ENCODE measurements at places on chromosomes 7 and 10. TPM values are rescaled to one million over a fixed set of nuclear protein-coding genes. Genes with fewer than 3 reads are reported as not detected.

CLCN1 gene
- 0.10 TPM for total RNA-seq

MUC3A gene
- 0.20 TPM for total RNA-seq

PLXDC2 gene
- total RNA-seq = not detected

IGF2BP3 gene
- 0.68 TPM for total RNA-seq

ZPBP gene
- not detected for total RNA-seq

SRRM3 gene
- not detected for total RNA-seq

BAIAP2L1 gene
- total RNA-seq = 0.65 TPM

HECW1 gene
- not detected for total RNA-seq

MYL7 gene
- total RNA-seq = not detected

LRIT1 gene
- not detected for total RNA-seq

- peaks cover 77% of the 10 kb centered on the region for H3K27me3 ChIP-seq
- no peak for DNase-seq
- H3K4me3 ChIP-seq = no peak overlapping the region
- H3K27ac ChIP-seq = no peak overlapping the region
These were observed 5.8 kb downstream of the TCF7L2 start for GRCh38 chr10:112955582-112956421.

- H3K4me1 ChIP-seq = no peaks in the 10 kb centered on the region
- no peak for DNase-seq
- no peaks in the 10 kb centered on the region for H3K36me3 ChIP-seq
- no peak overlapping the region for H3K4me3 ChIP-seq
- no peaks in the 10 kb centered on the region for H3K27me3 ChIP-seq
These were observed 198.4 kb downstream of the TCERG1L start for GRCh38 chr10:131113165-131113564.

DNA sequence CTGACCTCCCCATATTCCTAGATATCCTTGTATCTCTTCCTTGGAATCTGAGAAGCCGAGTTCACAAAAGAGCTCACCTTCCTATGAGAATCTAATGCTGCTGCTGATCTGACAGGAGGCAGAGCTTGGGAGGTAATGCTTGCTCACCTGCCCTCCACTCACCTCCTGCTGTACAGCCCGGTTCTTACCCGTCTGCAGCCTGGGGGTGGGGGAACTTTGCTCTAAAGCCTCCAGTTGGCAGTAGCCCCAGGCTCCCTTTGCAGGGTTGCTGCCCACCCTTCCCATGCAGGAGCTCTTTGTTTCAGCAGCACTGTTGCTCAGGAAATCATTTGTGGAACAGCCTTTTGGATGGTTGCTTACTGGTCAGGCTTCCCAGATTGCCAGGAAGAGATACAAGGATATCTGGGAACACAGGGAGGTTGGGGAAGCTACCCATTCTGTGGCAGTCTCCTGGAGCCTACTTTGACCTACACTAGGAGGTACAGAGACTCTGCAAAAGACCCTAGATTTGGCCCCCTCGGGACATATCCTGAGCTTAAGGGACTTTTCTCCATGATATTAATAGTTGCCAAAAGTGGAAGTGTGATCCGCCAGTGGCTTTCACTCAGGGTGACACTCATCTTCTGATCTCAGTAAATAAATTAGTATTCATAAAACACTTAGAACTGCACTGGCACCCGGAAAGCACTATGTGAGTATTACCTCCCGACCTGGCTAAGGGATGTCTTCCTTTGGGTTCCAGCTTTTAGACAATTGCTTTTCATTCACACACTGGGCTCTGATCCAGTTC, 363.7 kb upstream of the PODXL start:
- H3K27me3 ChIP-seq = no peaks in the 10 kb centered on the region
- no peak overlapping the region for H3K27ac ChIP-seq
- no peak for DNase-seq
- no peak overlapping the region for H3K4me3 ChIP-seq

- H3K27me3 ChIP-seq = no peaks in the 10 kb centered on the region
- no peak overlapping the region for H3K4me3 ChIP-seq
- DNase-seq = no peak
- H3K4me1 ChIP-seq = no peaks in the 10 kb centered on the region
These were observed 154.6 kb upstream of the HGF start for GRCh38 chr7:81924494-81924893.

- H3K4me3 ChIP-seq = no peak overlapping the region
- H3K27me3 ChIP-seq = peaks cover 12% of the 10 kb centered on the region
- no peak for DNase-seq
- no peaks in the 10 kb centered on the region for H3K36me3 ChIP-seq
These were observed 25.0 kb downstream of the PRKAR2B start for GRCh38 chr7:107069457-107069856.

- no peaks in the 10 kb centered on the region for H3K27me3 ChIP-seq
- no peak overlapping the region for H3K27ac ChIP-seq
- no peak overlapping the region for H3K4me3 ChIP-seq
- no peaks in the 10 kb centered on the region for H3K36me3 ChIP-seq
- no peak for DNase-seq
These were observed 12.4 kb downstream of the PCLO start for GRCh38 chr7:83150310-83150709.

DNA sequence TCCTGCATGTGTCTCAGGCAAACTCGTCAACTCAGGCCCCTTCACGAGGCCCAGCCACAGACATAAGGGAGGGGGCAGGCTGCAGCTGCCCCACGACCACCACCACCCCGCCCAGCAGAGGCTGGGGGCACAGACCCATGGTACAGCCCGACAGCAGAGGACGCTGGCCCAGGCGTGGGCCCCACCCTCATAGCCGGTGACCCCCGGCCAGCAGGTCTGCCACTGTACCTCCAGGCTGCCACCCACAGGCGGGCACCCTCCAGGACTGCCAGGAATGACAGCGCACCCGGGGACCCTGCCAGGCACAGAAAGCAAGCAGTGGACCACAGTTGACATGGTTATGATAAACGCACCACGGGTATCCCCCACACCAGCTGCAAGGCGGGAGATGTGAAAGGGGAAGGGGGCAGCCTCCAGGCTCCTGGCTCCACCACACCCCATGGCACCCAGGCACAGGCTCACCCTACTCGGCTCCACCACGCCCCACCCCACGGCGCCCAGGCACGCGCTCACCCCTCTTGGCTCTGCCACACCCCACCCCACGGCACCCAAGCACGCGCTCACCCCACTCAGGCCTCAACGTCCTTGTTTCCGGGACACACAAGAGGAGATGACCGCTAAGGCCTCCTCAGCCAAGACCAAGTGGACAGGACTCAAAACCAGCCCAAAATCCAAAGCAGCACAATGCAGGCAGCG, 135.9 kb downstream of the MAD1L1 start:
- peaks cover 8% of the 10 kb centered on the region for H3K36me3 ChIP-seq
- peaks cover 31% of the 10 kb centered on the region for H3K4me1 ChIP-seq
- H3K27me3 ChIP-seq = no peaks in the 10 kb centered on the region
- DNase-seq = no peak
- no peak overlapping the region for H3K27ac ChIP-seq
- H3K4me3 ChIP-seq = no peak overlapping the region

- H3K36me3 ChIP-seq = no peaks in the 10 kb centered on the region
- no peak overlapping the region for H3K27ac ChIP-seq
- H3K4me3 ChIP-seq = no peak overlapping the region
- H3K4me1 ChIP-seq = peaks cover 18% of the 10 kb centered on the region
- DNase-seq = peak; percentile 26
- peaks cover 24% of the 10 kb centered on the region for H3K27me3 ChIP-seq
These were observed 77.5 kb upstream of the KCNMA1 start for GRCh38 chr10:77715088-77715487.

- no peak overlapping the region for H3K4me3 ChIP-seq
- H3K36me3 ChIP-seq = no peaks in the 10 kb centered on the region
These were observed 101.7 kb downstream of the SLC16A9 start for GRCh38 chr10:59607970-59608369.

DNA sequence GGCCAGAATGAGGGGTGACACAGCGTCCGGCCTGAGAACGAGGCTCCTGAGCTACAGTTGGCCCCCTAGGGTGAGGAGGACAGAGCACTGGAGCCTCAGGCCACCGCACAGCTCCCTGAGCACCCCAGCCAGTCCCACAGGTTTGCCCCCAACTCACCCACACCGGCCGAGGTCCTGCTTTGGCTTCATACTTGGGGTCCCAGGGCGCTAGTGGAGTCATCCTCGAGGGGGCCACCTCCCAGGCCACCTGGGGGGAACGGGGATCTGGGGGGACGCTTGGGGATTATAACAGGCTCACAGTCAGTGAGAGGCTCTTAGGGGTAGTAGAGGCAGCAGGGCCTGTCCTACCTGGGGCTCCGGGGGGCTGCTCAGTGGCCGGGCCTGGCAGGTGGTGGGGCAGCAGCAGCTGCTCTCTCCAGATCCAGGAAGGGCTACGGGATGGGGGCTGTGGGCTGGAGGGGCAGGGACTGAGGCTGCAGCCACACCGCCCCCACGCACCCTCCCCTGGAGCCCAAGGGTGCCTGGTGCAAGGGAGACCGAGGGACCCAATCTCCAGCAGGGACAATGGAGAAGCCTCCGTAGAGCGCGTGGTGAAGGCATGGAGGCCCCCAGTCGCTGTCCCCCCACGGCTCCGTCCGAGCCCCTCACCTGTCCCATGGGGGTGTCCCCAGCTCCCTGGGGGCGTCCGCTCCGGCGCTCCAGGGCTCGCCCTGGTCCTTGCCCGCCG, 588 bp downstream of the SAP25 start:
- no peak overlapping the region for H3K4me3 ChIP-seq
- no peaks in the 10 kb centered on the region for H3K27me3 ChIP-seq
- no peak for DNase-seq
- H3K4me1 ChIP-seq = peaks cover 34% of the 10 kb centered on the region

- H3K27ac ChIP-seq = no peak overlapping the region
- H3K4me3 ChIP-seq = no peak overlapping the region
- H3K27me3 ChIP-seq = no peaks in the 10 kb centered on the region
- no peaks in the 10 kb centered on the region for H3K36me3 ChIP-seq
- H3K4me1 ChIP-seq = no peaks in the 10 kb centered on the region
- DNase-seq = no peak
These were observed 200.3 kb upstream of the LYZL2 start for GRCh38 chr10:30829901-30830300.

DNA sequence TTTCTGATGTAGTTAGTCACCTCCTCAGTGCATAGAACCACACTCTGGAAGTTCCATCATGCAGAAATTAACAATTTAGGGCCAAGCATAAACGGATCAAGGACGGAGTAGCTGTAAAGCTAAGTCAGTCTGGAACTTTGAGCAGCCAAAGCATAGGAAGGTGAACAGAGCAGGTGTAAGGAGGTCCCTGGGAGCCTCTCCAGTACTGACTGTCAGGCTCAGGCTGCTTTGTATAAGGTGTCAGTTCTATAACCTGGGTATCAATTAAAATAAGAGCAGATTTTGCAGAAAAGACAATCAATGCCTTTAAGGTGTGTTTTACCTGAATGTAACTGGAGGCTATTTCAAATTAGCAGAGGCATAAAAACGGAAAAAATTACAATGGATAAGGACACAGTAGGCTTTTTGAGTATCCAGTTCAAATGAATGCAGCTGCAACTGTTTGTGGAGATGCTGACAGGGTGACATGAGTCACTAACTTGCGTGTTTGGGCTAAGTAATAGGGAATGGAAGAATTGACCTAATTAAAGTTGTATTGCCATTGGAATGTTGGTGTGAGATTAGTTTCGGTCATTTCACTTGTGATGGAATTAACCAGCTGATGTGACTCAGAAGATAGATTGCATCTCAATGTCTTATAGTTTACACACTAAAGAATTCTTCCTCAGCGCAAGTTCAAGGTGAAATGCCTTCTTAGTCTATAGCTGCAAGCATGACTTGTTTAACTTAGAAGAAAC, 417.9 kb upstream of the CNTNAP2 start:
- no peaks in the 10 kb centered on the region for H3K27me3 ChIP-seq
- no peak overlapping the region for H3K4me3 ChIP-seq
- no peaks in the 10 kb centered on the region for H3K4me1 ChIP-seq

- H3K27ac ChIP-seq = no peak overlapping the region
- H3K4me3 ChIP-seq = no peak overlapping the region
- peaks cover 2% of the 10 kb centered on the region for H3K27me3 ChIP-seq
- H3K36me3 ChIP-seq = peaks cover 6% of the 10 kb centered on the region
- H3K4me1 ChIP-seq = peaks cover 18% of the 10 kb centered on the region
These were observed 8.4 kb downstream of the RPEL1 start for GRCh38 chr10:103254113-103254512.

- H3K4me3 ChIP-seq = no peak overlapping the region
- H3K27ac ChIP-seq = no peak overlapping the region
- H3K36me3 ChIP-seq = no peaks in the 10 kb centered on the region
These were observed 91.1 kb downstream of the MPP7 start for GRCh38 chr10:28211759-28212158.

- H3K36me3 ChIP-seq = no peaks in the 10 kb centered on the region
- no peak for DNase-seq
- no peaks in the 10 kb centered on the region for H3K4me1 ChIP-seq
- no peak overlapping the region for H3K4me3 ChIP-seq
- no peak overlapping the region for H3K27ac ChIP-seq
These were observed 415.6 kb upstream of the NPVF start for GRCh38 chr7:25643770-25644394.

GRCh38 chr10:11225935-11226334, 208.3 kb downstream of the CELF2 start:
- DNase-seq = peak; percentile 74
- H3K27ac ChIP-seq = peak overlapping the region; percentile 89
- H3K27me3 ChIP-seq = no peaks in the 10 kb centered on the region
- H3K4me1 ChIP-seq = peaks cover 93% of the 10 kb centered on the region
- H3K4me3 ChIP-seq = no peak overlapping the region

GRCh38 chr10:71553432-71553831, 156.7 kb downstream of the CDH23 start:
- no peak overlapping the region for H3K4me3 ChIP-seq
- H3K27ac ChIP-seq = no peak overlapping the region
- no peaks in the 10 kb centered on the region for H3K4me1 ChIP-seq
- DNase-seq = no peak

- H3K4me3 ChIP-seq = no peak overlapping the region
- no peak overlapping the region for H3K27ac ChIP-seq
- no peaks in the 10 kb centered on the region for H3K27me3 ChIP-seq
- no peak for DNase-seq
- no peaks in the 10 kb centered on the region for H3K36me3 ChIP-seq
These were observed 386.8 kb upstream of the ADARB2 start for GRCh38 chr10:2124135-2124534.

DNA sequence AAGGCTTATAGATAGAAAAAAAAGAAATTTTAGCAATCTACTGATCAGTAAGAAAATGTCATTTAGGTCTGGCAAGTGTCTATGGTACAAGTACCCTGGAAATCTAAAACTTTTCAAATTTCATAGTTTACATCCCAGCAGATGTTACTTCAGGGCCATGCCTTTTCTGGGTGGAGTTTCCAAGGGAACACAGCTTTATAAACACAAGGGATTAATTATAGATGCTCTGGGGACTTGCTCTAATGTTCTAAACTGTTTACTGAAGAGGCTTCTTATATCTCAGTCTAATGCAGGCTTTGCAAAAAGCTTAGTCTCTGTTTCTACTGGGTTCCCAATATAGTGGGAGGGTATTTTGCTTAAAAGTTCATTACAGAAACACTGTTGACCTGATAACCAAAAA, 3.1 kb downstream of the CD36 start:
- no peaks in the 10 kb centered on the region for H3K27me3 ChIP-seq
- H3K27ac ChIP-seq = no peak overlapping the region
- H3K4me1 ChIP-seq = no peaks in the 10 kb centered on the region
- no peak overlapping the region for H3K4me3 ChIP-seq
- no peak for DNase-seq
- H3K36me3 ChIP-seq = no peaks in the 10 kb centered on the region

GRCh38 chr10:102476466-102477141, 25.3 kb upstream of the C10orf95 start:
- H3K4me1 ChIP-seq = peaks cover 14% of the 10 kb centered on the region
- no peak overlapping the region for H3K4me3 ChIP-seq
- H3K27ac ChIP-seq = no peak overlapping the region
- peaks cover 30% of the 10 kb centered on the region for H3K36me3 ChIP-seq
- H3K27me3 ChIP-seq = no peaks in the 10 kb centered on the region

GRCh38 chr7:98448766-98449165, 47.9 kb upstream of the BAIAP2L1 start:
- no peaks in the 10 kb centered on the region for H3K27me3 ChIP-seq
- no peak for DNase-seq
- no peak overlapping the region for H3K27ac ChIP-seq
- no peaks in the 10 kb centered on the region for H3K4me1 ChIP-seq
- H3K4me3 ChIP-seq = no peak overlapping the region

Measured in activated CD4-positive, alpha-beta memory T cell treated with anti-CD3 and anti-CD28 coated beads, Interleukin-2, amount 10 ng/mL, durations not matched to agents 7 days and 5 days (primary cell).